ENCODE measurements at places on chromosomes 5 and 9.

- peak; percentile 97 for DNase-seq
Observed at GRCh38 chr5:143065185-143065965, 295.2 kb downstream of the ARHGAP26 start.

DNA sequence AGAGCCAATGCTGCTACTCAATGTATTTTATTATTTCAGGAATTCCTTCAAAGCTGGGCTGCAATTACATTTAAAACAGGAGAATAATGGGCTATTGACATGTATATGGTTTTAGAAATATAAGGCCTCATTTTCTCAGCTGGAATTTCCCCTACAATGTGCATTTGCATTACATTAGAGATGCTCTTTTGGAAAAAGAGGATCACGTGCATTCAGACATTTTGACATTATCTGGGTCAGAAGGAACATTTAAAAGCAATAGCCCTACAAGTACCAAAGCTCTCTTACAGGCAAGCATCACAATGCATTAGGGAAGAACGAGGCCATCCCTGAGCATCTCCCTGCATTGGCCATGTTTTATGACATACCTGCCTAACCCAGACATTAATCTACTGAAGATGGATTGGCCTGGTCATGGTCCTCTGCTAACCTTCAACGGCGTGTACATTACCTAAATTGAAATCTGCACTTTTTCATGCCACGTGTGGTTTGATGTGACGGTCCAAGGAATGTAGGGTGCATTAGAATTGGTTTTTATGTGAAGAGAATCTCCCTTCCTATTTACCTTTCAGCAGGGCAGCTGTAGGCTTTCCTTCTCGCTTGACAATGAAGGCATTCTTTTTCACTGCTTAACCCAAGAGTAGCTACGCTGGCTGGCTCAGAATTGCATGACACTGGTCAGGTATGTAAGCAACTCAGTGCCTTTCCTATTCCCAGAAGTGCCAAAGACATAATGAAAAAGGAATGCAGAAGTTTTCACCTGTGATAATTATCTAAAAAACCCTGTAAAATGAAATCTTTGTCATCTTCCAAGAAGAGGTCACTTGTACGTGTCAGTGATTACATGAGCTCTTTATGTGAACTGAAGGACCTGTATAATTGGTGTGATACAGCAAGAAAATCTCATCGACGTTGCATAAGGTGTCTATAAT lies 212.3 kb upstream of the MPDZ start:
- no peak for DNase-seq

DNA sequence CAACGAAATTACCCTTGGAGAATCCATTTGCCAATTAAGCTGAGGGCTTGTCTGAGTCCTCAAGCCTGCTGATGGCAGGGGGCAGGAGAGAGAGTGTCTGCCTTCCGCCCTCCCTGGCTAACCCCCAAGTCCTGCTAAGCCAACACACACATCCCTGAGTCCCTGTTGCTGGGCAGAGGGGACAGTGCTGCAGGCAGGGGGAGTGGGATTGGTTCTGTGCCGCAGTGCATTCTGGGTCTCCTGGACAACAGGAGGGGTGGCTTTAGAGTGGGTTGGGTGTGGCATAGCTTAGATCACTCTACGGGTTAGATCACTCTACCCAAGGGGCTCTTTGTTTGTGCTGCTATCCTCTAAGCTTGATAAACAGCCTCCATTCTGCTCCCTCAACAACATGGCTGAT lies 427.7 kb downstream of the CDK5RAP2 start:
- peak; percentile 11 for DNase-seq

DNA sequence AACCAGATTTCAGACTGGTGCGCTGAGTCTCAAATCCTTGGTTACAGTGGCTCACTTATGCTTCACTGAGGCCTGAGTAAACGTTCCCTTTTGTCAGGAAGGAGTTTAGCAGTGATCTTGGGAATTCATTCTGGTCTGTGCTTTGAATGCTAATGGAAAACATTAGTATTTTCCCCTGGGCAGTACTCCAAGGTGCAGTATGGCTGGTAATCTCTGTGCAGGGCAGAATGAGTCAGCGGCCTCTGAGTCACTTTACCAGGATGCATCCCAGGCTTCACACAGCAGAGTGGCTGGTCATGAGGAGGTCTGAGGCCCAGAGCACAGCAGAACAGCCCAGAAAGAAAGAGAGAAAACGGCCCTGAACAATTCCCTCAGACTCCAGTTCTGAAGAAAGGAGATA lies 54.0 kb downstream of the PCA3 start:
- peak; percentile 99 for DNase-seq

DNA sequence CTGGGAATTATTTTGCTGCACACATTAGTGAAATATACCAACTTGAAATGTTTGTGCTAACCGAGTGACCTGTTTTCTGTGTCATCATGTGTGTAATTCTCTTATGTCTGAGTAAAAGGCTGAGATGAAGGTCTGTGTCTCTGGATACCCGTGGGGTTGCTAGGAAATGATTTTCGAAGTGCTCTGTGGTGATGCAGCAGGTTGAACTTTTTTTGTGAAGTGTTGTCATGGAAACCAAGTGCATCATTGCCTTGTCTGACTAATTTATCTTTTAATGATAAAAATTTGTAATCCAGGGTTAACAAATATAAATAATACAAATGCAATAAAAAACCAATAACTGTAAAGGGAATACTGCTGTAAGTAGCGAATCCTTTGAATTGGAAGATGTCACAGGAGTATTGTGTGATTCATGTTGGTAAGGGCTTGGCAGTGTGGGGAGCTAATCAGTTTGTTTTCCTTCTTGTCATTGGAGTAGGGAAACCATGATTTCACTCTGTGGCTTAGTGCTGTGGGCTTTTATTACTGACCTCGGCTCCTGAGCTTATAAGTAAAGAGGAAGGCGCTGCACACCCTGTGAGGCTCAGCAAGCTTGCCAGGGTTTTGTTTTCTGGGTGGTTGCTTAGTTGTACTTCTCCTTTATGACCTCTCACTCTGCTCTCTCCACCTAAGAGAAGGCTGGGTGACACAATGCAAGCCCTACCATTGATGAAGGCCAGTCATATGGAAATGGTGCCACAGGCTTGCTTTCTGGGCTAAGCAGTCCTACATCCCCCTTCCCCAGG lies 22.3 kb downstream of the PDE8B start:
- DNase-seq = no peak

GRCh38 chr9:4666042-4666699 lies at the start of gene SPATA6L:
Gene SPATA6L, minus strand, starts transcription at chr9:4666480. Its CDS starts 230 bp downstream, at chr9:4666250.
- DNase-seq = peak; percentile 46

- DNase-seq = no peak
Observed at GRCh38 chr5:157290981-157291711, 25.2 kb downstream of the CYFIP2 start.

DNA sequence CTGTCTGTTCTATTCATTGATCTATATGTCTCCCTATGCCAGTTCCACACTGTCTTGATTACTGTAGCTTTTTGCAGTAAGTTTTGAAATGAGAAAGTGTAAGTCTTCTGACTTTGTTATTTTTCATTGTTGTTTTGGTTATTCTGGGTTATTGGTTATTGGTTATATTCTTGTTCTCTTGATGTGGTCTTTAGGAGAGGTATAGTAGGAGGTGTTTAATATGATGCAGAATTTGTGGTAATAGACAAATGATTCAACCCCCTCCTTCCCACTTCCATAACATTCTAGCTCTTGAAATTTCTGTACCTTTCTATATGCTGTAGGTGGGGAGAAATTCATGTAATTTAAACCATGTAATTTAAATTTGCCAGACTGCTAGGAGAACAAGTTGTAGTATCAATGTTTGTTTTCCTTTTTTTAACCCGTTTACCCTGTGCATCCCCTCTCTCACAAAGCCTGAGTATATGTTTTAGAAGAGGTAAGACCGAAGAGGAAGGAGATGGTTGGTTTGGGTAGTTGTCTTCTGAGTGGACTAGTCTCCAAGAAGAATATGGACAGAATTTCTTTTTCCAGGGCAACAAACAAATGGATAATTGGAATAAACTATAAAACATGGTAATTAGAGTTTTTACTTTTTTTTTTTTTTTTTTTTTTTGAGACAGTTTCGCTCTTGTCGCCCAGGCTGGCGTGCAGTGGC lies 19.2 kb downstream of the ANKHD1 start:
- DNase-seq = no peak
